Stimulated activated CD4-positive, alpha-beta T cell treated with anti-CD3 and anti-CD28 coated beads, Interleukin-12 subunit alpha, Interleukin-12 subunit beta, amount 100 ng/mL, for 24 hours (primary cell): ENCODE measurements at places on chromosomes 3 and 15.

DNA sequence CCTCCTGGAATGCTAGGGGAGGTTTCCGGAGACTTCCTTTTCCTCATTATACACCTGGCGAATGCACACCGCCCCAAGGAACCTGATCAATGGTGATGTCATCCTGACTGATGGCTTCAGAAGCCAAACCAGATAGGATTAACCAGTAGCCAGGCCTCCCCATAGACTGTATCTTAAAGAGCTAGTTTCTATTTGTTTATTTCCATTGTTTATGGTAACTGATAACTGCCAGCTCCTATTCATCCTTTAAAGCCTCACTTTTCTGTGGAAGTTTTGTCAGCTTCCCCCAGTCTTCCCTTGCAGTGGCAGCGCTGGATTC, at the start of gene MKRN2OS:
TSS of gene MKRN2OS (minus strand) at position 27 of the 319 bp plus-strand sequence. CDS start 35 bp downstream, outside the sequence.
- no peak for DNase-seq

GRCh38 chr15:101115786-101116680, 135.8 kb downstream of the CHSY1 start:
- DNase-seq: no peak

DNA sequence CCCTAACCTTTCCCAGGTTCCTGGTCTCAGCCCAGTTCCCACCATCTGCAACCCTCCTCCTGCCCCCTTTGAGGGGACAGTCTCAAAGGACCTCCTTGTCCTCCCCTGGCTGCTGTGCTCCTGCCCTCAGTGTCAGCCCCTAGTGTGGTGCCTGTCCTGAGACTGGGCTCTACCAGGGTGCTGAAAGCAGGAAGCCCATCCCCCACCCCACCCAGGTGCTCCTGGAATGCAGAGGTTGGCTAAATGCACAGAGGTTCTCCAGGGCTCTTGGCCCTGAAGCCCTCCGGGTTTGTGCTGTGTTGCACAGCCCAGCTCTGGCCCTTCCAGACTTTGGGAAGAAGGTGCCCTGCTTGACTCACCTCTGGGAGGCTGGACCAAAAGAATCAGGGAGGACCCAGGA, 21.8 kb downstream of the C3orf18 start:
- DNase-seq: no peak

GRCh38 chr3:133038089-133038730, at the start of gene TMEM108:
Gene TMEM108 (plus strand): TSS chr3:133038391.
- peak; percentile 21 for DNase-seq

- DNase-seq: no peak
Measured at GRCh38 chr3:40247714-40248454, 61.6 kb upstream of the EIF1B start.

DNA sequence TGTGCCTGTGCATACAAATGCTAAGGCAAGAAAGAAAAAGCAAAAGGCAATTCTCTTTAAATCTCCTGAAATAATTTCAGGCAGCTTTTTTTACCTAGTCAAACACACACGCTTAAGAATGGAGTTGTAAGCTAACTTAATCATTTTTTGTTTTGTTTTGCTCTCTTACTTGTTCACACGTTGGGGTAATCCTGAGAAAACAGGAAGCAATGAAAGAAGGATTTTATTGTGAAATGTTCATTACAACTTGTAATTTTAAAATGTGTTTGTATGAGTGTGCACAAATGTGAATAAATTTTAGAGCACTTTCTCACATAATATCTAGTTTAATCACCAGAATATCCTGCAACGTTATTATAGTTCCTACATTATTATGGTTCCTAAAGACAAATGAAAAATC, 263.8 kb downstream of the LPP start:
- no peak for DNase-seq

DNA sequence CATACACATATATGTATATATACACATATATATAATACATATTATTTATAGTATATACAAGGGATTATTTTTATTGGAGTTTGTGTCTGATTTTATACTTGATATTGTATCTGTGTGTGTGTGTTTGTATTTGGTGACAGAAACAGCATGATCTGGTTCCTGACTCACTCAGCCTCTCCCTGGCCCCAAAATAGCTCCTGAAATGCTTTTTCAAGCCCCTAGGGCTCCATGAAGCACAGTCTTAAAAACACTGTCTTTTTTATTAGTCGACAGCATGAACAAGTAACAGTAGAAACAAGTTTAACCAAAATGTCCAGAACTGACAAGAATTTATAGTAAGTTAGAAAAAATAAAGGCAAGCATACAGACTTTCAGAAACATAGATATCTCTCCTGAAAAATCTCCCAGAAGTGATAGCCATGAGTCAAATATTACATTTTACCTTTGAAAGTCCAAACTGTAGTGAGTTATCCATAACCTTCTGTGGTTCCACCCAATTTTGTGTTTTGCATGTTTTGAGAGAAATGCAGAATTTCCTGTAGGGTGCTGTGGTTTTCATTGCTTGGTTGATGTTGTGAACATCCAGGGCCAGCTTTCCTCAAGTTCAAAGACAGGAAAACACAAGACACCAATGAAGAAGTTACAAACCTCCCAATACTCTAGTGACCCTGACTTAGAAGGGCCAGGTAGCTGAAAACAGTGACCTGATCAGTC, 98.5 kb upstream of the CCDC80 start:
- no peak for DNase-seq

GRCh38 chr3:57974796-57975388, 33.3 kb upstream of the FLNB start:
- DNase-seq: no peak

- DNase-seq: no peak
Measured at GRCh38 chr3:165443664-165444063, 247.5 kb upstream of the SLITRK3 start.

DNA sequence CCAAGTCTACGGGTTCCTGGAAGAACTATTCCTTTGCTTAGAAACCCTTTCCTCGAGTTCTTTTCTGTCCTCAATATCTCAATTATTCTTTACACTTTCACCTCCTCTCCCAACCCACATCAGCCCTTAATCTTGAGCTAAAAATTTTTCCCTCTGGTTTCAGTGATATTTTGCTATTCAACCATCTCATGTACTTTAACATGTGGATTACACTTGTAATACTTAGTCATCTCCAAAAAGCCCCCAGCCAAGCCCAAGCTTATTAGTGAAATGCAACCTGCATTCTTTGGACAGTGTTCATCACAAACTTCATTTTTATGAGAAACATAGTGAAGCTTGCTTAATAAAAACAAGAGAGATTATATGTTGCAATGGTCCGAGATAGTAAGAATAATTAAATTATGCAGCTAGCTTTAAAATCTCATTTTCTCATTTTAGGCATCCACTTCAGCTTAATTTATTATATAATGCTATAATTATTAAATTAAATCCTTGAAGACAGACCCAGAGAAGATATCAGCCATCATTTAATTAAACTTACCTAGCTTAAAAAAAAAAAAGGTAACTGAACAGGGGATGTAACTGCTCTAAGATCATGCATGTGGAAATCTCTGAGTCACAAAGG, 534.5 kb upstream of the TBL1XR1 start:
- no peak for DNase-seq

DNA sequence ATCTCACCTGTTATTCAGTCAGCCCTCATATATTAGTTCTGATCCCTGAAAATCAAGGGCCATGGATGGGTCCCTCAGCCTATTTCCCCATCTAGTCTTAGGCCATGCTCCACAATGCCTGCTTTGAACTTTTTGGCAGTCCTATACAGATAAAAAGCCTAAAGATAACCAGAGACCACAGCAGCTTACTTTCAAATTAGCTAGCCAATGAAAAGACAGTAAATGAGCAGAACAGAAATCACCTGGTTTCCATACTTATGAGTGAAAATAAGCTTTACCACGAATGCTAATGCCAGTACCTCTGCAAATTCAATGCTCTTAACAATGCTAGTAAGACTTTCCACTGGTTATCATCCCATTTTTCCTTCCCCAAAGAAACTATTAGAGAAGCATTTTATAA, 141.6 kb upstream of the SPRED1 start:
- DNase-seq: no peak

DNA sequence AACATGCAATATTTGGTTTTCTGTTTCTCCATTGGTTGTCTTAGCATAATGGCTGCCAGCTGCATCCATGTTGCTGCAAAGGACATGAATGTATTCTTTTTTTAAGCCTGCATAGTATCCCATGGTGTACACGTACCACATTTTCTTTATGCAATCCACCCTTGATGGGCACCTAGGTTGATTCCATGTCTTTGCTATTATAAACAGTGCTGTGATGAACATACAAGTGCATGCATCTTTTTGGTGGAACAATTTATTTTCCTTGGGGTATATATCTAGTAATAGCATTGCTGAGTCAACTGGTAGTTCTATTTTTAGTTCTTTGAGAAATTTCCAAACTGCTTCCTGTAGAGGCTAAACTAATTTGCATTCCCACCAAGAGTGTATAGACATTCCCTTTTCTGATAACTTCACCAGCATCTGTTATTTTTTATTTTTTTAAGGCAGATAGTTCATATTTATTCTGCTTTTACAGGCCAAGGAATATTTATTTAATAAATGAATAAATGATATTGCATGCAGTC, 62.4 kb upstream of the NPHP3 start:
- DNase-seq: no peak

GRCh38 chr15:59436774-59437141, 1.2 kb upstream of the FAM81A start:
- no peak for DNase-seq

- DNase-seq: no peak
Measured at GRCh38 chr15:35067496-35068347, 17.4 kb downstream of the NANOGP8 start.

DNA sequence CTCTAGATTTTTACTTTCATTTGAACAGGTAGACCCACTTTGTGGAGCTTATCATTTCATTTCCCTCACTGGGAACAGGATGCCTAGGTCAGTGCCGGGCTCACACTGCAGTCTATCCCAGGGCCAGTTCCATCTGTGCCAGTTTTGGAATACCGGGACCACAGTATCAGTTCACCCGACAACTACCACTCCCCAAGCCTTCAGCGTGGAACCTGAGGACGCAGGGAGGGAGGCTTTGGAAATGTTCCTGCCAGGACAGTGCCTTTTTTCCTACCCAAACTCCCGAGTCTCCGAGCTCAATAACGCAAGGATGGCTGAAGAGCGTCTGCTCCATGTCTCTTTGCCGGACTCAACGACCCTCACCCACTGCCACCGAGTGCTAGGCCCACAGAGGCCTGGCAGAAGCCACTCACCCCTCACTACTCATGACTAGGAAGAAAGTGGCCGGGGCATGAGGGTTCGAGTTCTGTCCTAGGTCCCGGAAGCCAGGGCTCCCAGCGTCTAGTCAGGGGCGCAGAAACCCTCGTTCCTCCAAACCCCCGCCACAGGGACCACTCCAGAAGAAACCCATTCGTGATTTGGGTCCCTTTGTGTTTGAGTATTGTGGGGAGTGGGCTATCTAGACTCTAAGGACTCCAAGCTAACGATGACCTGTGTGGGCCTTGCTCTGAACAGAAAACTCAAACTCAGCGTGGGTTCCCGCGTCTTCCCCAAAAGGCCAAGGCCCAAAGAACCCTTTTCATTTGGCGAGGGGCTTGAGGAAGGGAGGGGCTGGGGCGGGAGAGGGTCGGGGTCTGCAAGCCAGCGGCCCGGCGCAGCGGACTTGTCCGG, 11.4 kb downstream of the ZIC1 start:
- DNase-seq: no peak

DNA sequence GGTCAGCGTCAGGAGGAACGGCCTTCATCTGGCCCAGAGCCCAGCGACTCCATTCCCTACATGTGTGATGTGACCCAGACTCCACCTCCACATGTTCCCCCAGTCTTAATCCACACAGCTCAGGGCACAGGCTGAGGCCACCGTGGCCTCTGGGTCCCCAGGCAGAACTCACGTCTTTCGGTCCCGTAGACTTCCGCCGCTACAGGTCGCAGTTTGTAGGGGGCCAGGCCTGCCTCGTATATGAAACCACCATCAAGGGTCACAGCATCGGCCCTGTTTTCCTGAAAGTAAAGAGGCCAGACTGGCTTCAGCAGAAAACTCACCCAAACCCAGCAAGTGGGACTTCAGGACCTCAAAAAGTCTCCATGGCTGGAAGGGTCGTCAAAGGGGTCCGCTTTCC, 8.6 kb downstream of the LTF start:
- no peak for DNase-seq

DNA sequence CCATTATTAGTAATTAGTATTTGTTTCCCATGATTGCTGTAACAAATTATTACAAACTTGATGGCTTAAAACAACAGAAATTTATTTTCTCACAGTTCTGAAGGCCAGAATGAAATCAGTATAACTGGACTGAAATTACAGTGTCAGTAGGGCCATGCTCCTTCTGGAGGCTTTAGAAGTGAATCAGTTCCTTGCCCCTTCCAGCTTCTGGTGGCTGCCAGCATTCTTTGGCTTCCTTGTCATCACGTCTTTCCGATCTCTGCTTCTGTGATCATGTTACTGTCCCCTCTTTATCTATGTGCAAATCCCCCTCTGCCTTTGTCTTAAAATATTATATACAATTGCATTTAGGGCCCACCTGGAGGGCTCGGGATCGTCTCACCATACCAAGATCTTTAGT, 92.0 kb downstream of the FOXB1 start:
- no peak for DNase-seq
